ENCODE measurements at places on chromosomes 7 and 10.

- DNase-seq = no peak
These were observed 37.2 kb upstream of the CDH23 start for GRCh38 chr10:71359364-71360046.

GRCh38 chr10:52284416-52285013 lies 29.6 kb upstream of the DKK1 start:
- no peak for DNase-seq

DNA sequence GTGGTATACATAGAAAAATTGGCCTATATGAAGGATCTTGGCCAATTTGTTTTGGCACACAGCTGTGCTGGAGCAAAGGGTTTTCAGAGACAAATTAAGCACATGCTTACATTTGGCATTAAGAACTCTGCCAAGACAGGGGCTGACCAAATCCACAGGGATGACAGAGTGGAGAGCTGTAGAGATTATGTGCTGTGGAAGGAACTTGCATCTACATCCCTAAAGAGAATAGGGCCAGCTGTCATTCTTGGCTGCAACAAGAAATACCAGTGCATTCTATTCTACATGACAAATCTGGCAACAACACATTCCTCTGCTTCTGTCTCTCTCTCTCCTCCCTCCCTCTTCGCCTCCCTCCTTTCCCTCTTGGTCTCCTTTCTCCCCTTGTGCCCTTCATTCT lies 75.6 kb downstream of the POM121L12 start:
- no peak for DNase-seq

DNA sequence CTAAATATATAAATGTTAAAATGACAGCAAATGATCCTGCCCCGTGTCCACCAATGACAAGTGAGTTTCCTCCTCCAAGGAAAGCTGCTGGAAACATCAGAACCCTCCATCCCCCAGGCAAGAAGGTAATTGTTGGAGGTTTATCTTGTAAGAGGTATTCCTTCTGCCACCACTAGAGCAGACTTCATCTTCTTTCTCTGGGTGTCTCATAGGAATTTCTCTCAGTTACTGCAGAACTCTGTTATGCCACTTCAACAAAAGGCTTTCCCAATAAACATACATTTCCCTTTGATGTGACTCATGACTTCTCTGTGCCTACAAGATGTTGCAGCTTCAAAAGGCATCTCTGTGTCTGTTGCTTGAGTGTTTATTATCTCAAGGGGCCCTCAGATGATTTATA lies 279.1 kb downstream of the BMPER start:
- no peak for DNase-seq

DNA sequence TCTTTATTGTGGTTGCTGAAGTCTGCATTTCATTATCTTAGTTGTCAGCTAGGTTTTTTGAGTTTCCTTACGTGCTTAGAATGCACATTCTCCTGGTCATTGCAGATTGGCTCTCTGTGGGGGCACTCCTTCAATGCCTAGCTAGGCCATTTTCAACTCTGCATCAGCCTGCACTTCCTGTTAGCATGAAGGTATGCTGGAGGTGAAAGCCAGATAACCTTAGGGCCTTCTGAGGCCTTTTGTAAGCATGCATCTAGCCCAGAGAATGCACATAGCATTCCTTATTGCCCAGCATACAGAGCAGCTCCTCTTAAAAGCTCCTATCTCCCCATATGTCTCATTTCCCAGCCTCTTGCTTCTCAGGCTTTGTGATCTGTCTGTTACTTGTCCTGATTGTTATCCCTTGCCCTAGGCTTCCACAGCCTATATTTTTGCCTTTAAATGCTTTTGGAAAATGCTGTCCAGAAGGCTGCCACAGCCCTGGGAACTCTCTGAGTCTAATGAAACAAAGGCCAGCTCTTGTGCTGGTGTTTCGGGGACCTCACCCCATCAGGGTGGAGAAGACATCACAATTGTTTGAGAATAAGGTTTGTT lies 108.1 kb upstream of the IGFBP3 start:
- DNase-seq = no peak

GRCh38 chr7:25310896-25311295 lies 82.6 kb upstream of the NPVF start:
- no peak for DNase-seq

GRCh38 chr7:37957221-37957970 lies 37.0 kb downstream of the EPDR1 start:
- no peak for DNase-seq

GRCh38 chr10:35471435-35471834 lies 133.7 kb upstream of the GJD4 start:
- DNase-seq = no peak

- DNase-seq = no peak
These were observed 74.7 kb downstream of the DYNC1I1 start for GRCh38 chr7:95847061-95847460.

- no peak for DNase-seq
These were observed 273.3 kb downstream of the FZD1 start for GRCh38 chr7:91537260-91538152.

GRCh38 chr10:124703778-124704427 lies 40.3 kb downstream of the FAM53B start:
- DNase-seq = no peak

DNA sequence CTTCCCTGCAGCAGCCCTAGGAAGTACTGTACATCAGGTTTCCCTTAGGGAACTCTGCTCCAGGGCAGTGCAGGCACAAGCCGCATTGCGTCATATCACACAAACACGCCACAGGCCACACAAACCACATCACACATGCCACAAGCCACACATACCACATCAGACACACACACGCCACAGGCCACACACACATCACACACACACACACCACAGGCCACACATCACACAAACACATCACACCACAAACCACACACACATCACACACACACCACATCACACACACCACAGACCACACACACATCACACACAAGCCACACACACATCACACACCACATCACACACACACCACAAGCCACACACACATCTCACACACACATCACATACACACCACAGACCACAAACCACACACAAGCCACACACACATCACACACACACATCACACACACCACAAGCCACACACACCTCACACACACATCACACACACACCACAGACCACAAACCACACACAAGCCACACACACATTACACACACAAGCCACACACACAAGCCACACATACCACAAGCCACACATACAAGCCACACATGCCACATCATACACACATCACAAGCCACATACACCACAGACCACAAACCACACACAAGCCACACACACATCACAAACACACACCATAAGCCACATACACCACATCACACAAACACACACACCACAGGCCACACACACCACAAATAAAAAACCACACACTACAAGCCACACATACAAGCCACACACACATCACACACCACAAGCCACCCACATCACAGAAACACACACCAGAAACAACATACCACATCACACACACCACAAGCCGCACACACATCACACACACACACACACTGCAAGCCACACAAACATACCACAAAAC lies 53.4 kb downstream of the TMEM209 start:
- DNase-seq = no peak

DNA sequence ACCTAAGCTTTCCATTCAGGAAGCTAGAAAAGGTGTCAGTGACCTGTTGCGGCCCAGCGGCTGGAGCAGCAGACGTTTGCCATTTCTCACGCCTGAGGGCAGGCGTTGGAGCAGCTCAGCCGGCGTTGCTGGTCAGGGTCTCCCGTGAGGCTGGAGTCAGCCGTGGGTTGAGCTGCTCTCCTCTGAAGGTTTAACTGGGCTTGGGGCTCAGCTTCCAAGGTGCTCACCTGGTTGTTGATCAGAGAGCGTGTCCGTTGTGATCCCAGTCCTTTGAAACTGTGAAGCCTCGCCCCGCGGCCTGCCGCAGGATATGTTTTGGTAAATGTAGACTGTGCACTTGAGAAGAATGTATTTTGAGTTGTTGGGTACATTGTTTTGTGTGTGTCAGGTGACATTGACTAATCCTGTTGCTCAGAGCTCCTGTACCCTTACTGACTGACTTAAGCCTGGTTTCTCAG lies 20.6 kb upstream of the PWWP2B start:
- DNase-seq = no peak

DNA sequence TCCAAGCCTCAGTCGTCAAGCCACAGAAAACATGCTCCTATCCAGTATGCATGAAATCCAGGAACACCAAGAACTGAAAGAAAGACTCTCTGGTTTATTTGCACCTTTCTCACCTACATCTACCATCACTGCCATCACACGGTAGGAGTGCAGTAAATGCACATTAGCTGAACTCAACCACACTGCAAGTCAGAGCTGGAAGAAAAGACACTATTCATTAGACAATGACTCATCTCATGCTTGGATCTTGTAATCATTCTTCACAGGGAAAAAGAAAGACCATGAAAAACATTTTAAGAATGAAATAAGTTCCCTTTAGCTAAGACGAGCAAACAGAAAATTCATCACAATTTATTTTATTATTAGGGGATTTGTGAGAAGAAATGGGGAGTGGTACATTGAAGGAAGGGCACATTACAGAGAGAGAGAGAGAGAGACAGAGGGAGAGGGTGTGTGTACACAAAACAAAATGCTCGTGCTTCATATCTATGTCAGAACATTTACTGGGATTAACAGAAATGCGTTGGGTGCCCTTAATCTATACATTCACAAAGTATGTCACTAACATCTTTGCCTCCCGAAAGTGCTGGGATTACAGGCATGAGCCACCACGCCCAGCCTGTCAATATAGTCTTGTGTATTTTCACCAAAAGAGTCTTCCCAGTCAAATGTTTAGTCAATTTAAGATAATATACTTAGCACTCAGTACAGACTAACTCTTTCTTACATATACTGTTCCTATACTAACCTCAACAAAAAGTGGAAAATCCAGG lies 324.9 kb downstream of the PARD3 start:
- no peak for DNase-seq

DNA sequence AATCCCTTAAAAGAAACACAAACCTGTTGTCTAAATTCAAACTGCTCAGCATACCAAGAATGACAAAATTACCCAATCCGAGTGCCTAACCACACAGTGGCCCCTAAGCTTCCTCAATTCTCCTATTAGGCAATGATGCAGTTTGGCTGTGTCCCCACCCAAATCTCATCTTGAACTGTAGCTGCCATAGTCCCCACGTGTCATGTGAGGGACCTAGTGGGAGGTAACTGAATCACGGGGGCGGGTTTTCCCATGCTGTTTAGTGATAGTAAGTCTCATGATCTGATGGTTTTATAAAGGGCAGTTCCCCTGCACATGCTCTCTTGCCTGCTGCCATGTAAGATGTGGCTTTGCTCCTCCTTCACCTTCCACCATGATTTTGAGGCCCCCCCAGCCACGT lies 21.9 kb downstream of the PSAP start:
- DNase-seq = no peak

GRCh38 chr7:128959296-128959695 lies 21.6 kb downstream of the IRF5 start:
- DNase-seq = no peak

- DNase-seq = no peak
These were observed at the start of gene BHLHA15 for GRCh38 chr7:98211221-98211675. Gene BHLHA15, plus strand, starts transcription at chr7:98211439. Its CDS starts 871 bp downstream, at chr7:98212310.

DNA sequence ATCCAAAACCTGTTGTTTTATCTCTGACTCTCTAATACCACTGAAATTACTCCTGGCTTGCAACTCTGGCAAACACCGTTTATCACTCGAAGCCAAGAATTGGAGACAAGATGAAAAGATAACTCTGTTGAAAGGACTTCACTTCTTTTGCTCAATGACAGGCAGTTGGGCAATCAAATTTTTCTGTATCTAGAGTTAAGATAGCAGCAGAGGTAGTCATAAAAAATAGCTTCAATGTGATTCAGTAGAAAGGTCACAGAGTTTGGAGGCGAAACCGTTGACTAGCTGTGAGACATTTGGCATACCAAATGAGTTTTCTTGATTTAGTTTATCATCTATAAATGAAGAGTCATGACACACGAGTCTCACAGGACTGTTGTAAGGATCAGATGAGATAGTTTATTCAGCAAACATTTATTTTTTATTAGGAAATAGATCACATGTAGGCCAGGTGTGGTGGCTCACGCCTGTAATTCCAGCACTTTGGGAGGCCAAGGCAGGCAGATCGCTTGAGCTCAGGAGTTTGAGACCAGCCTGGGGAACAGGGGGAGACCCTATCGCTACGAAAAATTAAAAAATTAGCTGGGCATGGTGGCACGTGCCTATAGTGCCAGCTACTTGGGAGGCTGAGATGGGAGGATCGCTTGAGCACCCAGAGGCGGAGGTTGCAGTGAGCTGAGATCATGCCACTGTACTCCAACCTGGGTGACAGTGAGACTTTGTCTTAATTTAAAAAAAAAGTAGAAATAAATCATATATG lies 23.6 kb downstream of the AKR1B1 start:
- no peak for DNase-seq

DNA sequence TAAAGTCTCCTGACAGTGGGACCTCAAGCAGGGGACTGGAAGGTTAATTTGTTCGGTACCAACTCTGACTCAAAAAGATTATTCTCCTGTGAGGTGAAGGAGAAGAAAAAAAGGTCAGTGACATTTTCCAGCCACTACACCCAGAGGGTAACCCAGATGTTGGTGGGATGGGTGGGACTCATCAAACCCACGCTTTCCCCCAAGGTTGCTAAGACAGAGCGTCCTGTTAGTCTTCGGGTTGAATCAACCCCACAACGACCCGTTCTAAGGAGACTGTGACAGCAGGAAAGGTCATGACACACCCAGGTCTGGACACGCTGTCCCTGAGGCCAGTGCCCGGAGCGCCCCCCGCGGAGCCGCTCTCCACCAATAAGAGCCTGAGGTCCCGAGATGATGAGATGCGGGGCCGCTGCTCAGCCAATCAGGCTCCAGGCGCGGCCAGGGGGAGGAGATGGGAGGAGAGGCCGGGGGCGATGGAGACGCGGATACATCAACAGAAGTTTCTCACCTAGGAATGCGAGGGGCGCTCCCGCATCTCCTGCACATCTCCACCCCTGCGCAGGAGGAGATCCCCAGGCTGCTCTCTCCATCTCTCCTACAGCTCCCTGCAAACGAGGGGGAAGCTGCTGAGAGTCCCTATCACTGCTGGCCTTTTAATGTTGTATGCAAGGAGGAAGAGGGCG lies at the start of gene WNT16:
Gene WNT16 (plus strand): TSS at position 493 of the 683 bp plus-strand sequence. CDS start 293 bp downstream, outside the sequence.
- no peak for DNase-seq

- DNase-seq = peak; percentile 22
These were observed 143.1 kb upstream of the STK17A start for GRCh38 chr7:43439631-43440401.

- DNase-seq = no peak
These were observed 70.0 kb downstream of the DYNC2I1 start for GRCh38 chr7:158926348-158926747.

DNA sequence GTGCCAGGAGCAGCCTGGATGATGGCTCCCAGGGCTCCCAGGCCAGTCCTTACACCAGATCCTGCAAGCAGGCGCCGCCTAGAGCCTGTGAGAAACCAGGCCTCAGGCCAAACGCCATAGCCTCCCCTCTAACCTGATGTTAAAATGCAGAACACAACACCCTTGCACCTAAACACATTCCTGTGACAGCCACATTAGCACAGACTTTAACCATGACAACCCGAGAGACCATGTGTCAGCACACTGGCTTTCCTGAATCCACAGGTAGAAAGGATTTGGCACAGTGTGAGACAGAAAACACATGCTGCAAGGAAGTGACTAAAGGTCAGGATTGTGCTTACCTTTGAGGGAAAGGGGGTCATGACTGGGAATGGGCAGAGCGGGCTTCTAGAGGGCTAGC lies 59.9 kb downstream of the SGMS1 start:
- DNase-seq = no peak

- peak; percentile 55 for DNase-seq
These were observed 90.2 kb upstream of the KLF6 start for GRCh38 chr10:3874990-3875841.

- no peak for DNase-seq
These were observed 25.6 kb downstream of the PUS7 start for GRCh38 chr7:105496521-105496920.

- no peak for DNase-seq
These were observed 47.1 kb downstream of the NT5C2 start for GRCh38 chr10:103145860-103146466.

GRCh38 chr10:27188897-27189296 lies 33.7 kb downstream of the MASTL start:
- DNase-seq = no peak
